Spinal cord (tissue), 10 donors: ENCODE measurements at places on chromosomes 16 and 17.

DNA sequence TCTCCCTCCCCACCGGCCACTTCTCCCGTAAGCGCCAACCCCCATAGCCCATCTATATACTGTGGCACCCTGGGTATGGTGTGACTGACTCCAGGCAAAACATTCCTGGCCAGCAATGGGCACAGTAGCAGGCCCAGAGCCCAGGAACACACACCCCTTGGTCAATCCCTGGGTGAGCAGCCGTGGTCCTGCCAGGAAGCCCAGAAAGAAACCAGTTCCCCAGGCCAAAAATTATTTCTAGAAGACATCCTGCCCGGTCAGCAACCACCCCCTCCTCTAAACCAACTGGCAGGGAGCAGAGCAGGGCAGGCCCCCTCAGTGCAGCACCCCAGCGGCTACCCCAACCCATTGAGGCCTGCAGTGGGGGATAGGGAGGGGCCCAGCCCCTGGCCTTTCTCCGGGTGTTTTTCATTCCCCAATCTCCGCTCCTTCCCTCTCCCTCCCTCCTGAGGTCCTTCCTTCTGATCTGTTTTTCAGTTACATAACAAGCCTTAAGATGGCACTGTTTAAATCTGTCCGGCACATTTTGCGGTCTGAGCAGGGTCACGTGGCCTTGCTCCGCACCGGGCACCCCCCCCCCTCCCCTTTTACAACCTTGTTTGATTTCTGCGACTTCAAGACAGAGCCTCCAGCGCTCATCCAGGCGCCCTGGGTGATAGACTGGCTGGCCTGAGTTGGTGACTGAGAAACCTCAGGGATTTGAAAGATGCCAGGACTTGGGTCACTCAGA is 2.0 kb downstream of the NPTX1 start:
- H3K27ac ChIP-seq, result no peak overlapping the region
- DNase-seq, result peak; percentile 69
- H3K4me3 ChIP-seq, result peak overlapping the region; percentile 26
- H3K36me3 ChIP-seq, result peaks cover 41% of the 10 kb centered on the region
- peaks cover 67% of the 10 kb centered on the region for H3K4me1 ChIP-seq
- H3K27me3 ChIP-seq, result peaks cover 69% of the 10 kb centered on the region

GRCh38 chr16:67760956-67761230 is 41.8 kb upstream of the GFOD2 start:
- H3K27me3 ChIP-seq, result no peaks in the 10 kb centered on the region
- no peak overlapping the region for H3K27ac ChIP-seq
- DNase-seq, result no peak
- H3K36me3 ChIP-seq, result peaks cover 32% of the 10 kb centered on the region

GRCh38 chr16:15785386-15786059 is 71.3 kb downstream of the MYH11 start:
- no peaks in the 10 kb centered on the region for H3K4me1 ChIP-seq
- H3K27ac ChIP-seq, result no peak overlapping the region
- no peak for DNase-seq
- no peaks in the 10 kb centered on the region for H3K27me3 ChIP-seq
- no peak overlapping the region for H3K4me3 ChIP-seq

GRCh38 chr17:35735036-35735805 is 3.8 kb downstream of the RASL10B start:
- H3K4me1 ChIP-seq, result peaks cover 15% of the 10 kb centered on the region
- H3K27me3 ChIP-seq, result no peaks in the 10 kb centered on the region
- no peak overlapping the region for H3K4me3 ChIP-seq
- no peak for DNase-seq
- no peak overlapping the region for H3K27ac ChIP-seq

DNA sequence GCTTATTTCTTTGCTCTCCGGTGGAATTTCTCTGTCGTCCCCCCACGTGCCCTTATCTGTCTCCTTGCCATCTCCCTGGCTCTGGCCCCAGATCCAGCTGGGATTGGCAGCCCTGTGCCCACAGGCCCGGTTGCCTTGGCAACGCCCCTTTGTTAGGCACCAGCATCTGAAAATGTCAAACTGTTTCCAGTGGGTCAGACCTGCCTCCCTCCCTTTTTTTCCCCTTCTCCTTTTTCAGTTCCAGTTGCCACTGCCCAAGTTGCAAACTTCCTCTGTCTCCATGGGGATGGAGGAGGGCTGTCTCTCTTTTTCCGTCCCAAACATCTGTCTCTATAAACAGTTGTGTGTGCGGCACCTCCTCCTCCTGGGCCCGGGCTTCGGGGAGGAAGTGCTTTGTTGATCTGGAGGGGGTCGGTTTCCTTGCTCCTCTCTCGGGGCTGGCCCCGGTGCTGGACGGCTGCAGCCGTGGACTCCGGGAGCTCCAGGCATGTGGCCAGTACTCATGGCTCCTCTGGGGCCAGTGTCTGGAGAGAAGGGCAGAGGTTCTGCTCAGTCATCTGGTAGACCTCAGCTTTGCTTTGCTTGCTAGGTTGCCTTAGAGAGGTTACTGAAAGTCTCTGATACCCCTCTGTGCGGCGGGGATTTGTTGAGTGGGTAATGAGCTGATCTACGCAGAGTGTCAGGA is 35.3 kb downstream of the SOCS3 start:
- H3K4me1 ChIP-seq, result peaks cover 37% of the 10 kb centered on the region
- peak overlapping the region; percentile 95 for H3K27ac ChIP-seq
- H3K27me3 ChIP-seq, result no peaks in the 10 kb centered on the region
- H3K4me3 ChIP-seq, result peak overlapping the region; percentile 18
- peak; percentile 65 for DNase-seq

GRCh38 chr16:4358831-4359561 is 7.9 kb upstream of the PAM16 start:
- H3K36me3 ChIP-seq, result peaks cover 84% of the 10 kb centered on the region
- no peak overlapping the region for H3K4me3 ChIP-seq
- H3K4me1 ChIP-seq, result peaks cover 5% of the 10 kb centered on the region
- H3K27me3 ChIP-seq, result no peaks in the 10 kb centered on the region

DNA sequence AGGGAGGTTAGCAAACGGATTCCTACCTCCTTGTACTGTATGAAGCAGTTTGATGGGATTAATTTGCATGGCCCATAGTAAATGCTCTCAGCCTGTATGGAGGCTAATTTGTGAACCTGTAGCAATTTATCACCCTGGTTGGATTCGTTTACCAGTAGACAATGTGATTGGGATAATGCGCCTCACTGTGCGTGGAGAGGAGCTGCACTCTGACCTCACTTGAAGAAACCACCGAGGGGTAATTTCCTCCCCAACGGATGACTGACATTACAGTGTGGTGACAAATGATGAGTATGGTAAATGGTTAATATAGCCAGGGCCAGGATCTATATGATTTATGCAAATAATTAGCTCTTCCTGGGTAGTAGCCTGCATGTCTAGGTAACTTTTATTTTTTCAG is 479.1 kb upstream of the RBFOX1 start:
- peak; percentile 76 for DNase-seq
- no peak overlapping the region for H3K27ac ChIP-seq
- no peaks in the 10 kb centered on the region for H3K36me3 ChIP-seq
- H3K27me3 ChIP-seq, result no peaks in the 10 kb centered on the region
- H3K4me1 ChIP-seq, result no peaks in the 10 kb centered on the region

- peak; percentile 79 for DNase-seq
- H3K4me3 ChIP-seq, result no peak overlapping the region
- H3K36me3 ChIP-seq, result no peaks in the 10 kb centered on the region
- no peak overlapping the region for H3K27ac ChIP-seq
These were observed 46.9 kb upstream of the HNF1B start for GRCh38 chr17:37791447-37792399.

DNA sequence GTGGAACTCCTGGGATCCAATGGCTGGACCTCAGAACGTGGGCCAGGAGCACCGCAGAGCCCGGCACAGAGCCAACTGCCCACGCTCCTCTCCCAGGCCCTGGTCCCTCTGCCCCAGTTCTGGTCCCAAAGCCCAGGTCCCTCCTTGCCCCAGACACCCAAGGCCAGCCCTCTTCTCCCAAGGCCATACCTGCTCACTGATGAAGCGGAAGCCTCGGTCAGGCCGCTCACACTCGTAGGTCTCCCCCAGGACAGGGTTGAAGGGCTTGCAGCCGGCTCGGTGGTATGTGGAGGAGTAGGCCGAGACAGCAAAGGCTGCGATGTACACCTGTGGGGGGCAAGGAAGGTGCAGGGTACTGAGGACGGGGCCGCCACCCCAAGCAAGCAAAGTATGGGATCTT is 8.5 kb downstream of the OSBPL7 start:
- H3K4me1 ChIP-seq, result peaks cover 5% of the 10 kb centered on the region
- no peaks in the 10 kb centered on the region for H3K27me3 ChIP-seq
- peaks cover 99% of the 10 kb centered on the region for H3K36me3 ChIP-seq
- no peak overlapping the region for H3K4me3 ChIP-seq
- no peak for DNase-seq

GRCh38 chr17:46984341-46984740 is 5.3 kb upstream of the RPRML start:
- no peaks in the 10 kb centered on the region for H3K36me3 ChIP-seq
- H3K4me3 ChIP-seq, result no peak overlapping the region
- no peak overlapping the region for H3K27ac ChIP-seq
- peaks cover 3% of the 10 kb centered on the region for H3K4me1 ChIP-seq
- peaks cover 16% of the 10 kb centered on the region for H3K27me3 ChIP-seq

DNA sequence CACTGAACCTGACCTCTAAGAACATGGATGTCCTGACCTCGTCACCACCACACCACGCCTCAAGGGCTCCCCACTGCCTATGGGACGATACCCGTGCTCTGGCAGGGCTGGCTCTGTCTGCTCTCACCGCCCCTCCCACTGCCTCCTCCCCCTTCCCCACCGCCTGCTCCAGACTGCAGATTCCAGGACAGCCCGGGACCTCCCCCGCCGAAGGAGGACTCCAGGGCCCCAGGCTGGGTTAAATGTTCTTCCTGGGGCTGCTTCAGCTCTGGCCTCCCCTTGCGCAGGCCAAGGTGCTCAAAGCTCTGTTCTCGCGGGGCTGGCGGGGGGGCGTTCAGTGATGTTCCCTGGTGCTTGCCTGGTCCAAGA is 3.1 kb downstream of the NPW start:
- peak overlapping the region; percentile 42 for H3K4me3 ChIP-seq
- H3K36me3 ChIP-seq, result peaks cover 3% of the 10 kb centered on the region
- peaks cover 50% of the 10 kb centered on the region for H3K4me1 ChIP-seq
- no peak overlapping the region for H3K27ac ChIP-seq

- H3K27ac ChIP-seq, result no peak overlapping the region
- H3K4me3 ChIP-seq, result no peak overlapping the region
- no peaks in the 10 kb centered on the region for H3K27me3 ChIP-seq
- peaks cover 11% of the 10 kb centered on the region for H3K4me1 ChIP-seq
These were observed 106.3 kb downstream of the C16orf95 start for GRCh38 chr16:87210894-87211293.

GRCh38 chr17:2124391-2124790 is 69.5 kb downstream of the HIC1 start:
- H3K4me3 ChIP-seq, result no peak overlapping the region
- peaks cover 8% of the 10 kb centered on the region for H3K36me3 ChIP-seq
- DNase-seq, result no peak
- peak overlapping the region; percentile 78 for H3K27ac ChIP-seq
- H3K4me1 ChIP-seq, result peaks cover 17% of the 10 kb centered on the region
- no peaks in the 10 kb centered on the region for H3K27me3 ChIP-seq

DNA sequence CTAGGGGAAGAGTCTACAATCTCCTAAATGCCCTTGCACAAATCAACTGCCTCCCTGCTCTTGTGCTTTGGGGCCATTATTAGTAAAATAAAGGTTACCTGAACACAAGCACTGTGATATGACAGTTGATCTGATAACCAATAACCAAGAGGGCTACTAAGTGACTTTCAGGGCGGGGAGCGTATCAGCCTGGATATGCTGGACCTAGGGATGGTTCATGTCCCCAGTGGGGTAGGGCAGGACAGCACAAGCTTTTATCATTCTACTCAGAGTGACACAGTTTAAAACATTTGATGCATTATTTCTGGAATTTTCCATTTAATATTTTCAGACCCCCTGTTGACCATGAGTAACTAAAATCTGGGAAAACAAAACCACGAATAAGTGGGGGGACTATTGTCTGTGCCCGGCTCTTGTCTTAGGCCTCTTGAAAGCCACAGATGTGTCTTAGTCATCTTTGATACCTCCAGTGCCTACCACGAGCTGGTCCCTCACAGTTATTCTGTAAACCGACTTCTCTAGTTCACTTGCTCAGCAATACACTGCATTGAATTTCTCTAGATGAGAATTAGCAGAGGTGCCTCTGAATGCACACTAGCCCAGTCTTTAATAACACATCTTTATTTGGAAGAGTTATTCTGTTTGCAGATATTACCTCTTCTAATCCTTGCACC is 94.6 kb upstream of the DHX40 start:
- H3K27ac ChIP-seq, result no peak overlapping the region
- no peak overlapping the region for H3K4me3 ChIP-seq
- no peaks in the 10 kb centered on the region for H3K4me1 ChIP-seq
- no peaks in the 10 kb centered on the region for H3K27me3 ChIP-seq
- H3K36me3 ChIP-seq, result no peaks in the 10 kb centered on the region

DNA sequence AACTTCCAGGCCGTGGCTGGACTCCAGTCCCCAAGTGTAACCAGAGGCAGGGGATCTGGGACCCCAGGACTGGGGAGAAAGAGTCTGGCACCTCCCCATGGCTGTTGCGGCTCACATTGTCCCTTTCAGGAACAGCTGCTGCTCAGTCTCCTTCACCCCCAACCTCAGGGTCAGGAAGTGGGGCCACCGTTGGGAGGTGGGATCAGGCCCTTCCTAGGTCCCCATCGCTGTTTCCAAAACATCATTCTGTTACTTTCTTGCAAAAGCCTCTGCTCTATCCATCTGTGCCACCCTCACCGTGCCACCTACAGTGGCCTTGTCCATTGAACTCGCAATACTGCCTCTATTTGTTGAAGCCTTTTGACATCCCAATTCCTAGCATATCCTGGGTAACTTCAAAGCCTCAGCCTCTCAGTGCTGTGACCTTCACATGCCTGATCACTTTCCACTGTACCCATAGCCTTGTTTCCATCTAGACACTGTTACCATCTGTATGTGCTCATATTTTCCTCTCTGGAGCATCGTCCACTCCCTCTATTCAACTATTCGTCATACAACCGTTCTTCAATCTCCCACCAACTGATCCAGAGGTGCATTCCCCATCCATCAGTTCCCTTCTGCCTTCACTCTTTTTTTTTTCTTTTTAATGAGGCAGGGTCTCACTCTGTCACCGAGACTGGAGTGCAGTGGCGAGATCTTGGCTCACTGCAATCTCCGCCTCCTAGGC is 15.0 kb upstream of the SRCIN1 start:
- no peaks in the 10 kb centered on the region for H3K4me1 ChIP-seq
- DNase-seq, result no peak
- no peak overlapping the region for H3K4me3 ChIP-seq
- H3K36me3 ChIP-seq, result no peaks in the 10 kb centered on the region

GRCh38 chr17:13735861-13736260 is 134.1 kb upstream of the HS3ST3A1 start:
- DNase-seq, result peak; percentile 65
- H3K4me1 ChIP-seq, result no peaks in the 10 kb centered on the region
- no peak overlapping the region for H3K4me3 ChIP-seq
- no peaks in the 10 kb centered on the region for H3K27me3 ChIP-seq

GRCh38 chr17:28384281-28385036 is 13.0 kb downstream of the SARM1 start:
- no peaks in the 10 kb centered on the region for H3K27me3 ChIP-seq
- H3K4me3 ChIP-seq, result peak overlapping the region; percentile 20
- no peak for DNase-seq
- peaks cover 49% of the 10 kb centered on the region for H3K36me3 ChIP-seq

GRCh38 chr16:17828012-17828411 is 357.3 kb upstream of the XYLT1 start:
- no peaks in the 10 kb centered on the region for H3K4me1 ChIP-seq
- H3K27me3 ChIP-seq, result no peaks in the 10 kb centered on the region
- H3K27ac ChIP-seq, result no peak overlapping the region
- no peaks in the 10 kb centered on the region for H3K36me3 ChIP-seq
- no peak for DNase-seq

- H3K4me1 ChIP-seq, result peaks cover 10% of the 10 kb centered on the region
- H3K4me3 ChIP-seq, result no peak overlapping the region
- no peak for DNase-seq
- peaks cover 58% of the 10 kb centered on the region for H3K36me3 ChIP-seq
- no peak overlapping the region for H3K27ac ChIP-seq
- peaks cover 20% of the 10 kb centered on the region for H3K27me3 ChIP-seq
These were observed 23.8 kb downstream of the ENGASE start for GRCh38 chr17:79098282-79098867.
